ENCODE measurements at places on chromosomes 3 and 15.

DNA sequence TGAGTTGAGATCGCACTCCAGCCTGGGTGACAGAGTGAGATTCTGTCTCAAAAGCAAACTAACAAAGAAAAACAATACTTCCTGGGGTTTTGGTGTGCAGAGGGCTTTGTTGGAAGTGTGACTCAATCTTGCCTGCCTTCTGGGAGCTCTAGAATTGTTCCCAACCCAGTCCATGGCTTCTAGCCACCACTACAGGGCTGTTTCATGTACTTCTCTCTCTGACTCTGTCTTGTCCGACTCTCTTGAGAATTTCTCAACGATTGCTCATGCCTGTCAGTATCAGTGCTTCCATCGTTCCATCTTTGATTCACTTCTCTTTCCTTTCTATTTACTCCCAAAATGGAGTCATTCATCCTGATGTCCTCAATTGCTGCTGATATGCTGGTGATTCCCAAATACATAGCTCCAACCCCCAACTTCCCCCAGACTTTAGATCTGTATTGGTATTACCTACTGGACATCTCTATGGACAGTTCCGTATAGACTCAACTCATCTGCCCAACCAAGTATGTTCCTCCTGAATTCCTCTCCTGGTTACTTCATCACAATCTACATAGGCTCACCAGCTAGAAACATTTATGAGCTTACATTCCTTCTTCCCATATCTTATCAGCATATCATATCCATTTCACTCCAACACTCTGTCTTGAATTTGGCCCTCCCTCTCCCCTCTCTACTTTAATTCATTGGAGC is 1.8 kb upstream of the AP2M1 start:
- no peak for DNase-seq

GRCh38 chr3:31077826-31078225 is 183.4 kb upstream of the GADL1 start:
- no peak for DNase-seq

- DNase-seq = peak; percentile 88
Observed at GRCh38 chr15:69668963-69669362, 216.3 kb downstream of the RPLP1 start.

GRCh38 chr15:78304216-78305066 is 5.0 kb upstream of the SKIC8 start:
- DNase-seq = no peak

- no peak for DNase-seq
Observed at GRCh38 chr3:158617982-158618875, 26.1 kb upstream of the GFM1 start.

GRCh38 chr3:70740872-70741271 is 428.4 kb upstream of the MDFIC2 start:
- no peak for DNase-seq

GRCh38 chr15:89168316-89168833 is 53.0 kb downstream of the RLBP1 start:
- no peak for DNase-seq

DNA sequence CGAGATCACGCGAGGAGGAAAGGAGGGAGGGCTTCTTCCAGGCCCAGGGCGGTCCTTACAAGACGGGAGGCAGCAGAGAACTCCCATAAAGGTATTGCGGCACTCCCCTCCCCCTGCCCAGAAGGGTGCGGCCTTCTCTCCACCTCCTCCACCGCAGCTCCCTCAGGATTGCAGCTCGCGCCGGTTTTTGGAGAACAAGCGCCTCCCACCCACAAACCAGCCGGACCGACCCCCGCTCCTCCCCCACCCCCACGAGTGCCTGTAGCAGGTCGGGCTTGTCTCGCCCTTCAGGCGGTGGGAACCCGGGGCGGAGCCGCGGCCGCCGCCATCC is 1.1 kb upstream of the SETD5 start:
- no peak for DNase-seq

GRCh38 chr3:30333143-30333542 is 273.3 kb upstream of the TGFBR2 start:
- DNase-seq = no peak

DNA sequence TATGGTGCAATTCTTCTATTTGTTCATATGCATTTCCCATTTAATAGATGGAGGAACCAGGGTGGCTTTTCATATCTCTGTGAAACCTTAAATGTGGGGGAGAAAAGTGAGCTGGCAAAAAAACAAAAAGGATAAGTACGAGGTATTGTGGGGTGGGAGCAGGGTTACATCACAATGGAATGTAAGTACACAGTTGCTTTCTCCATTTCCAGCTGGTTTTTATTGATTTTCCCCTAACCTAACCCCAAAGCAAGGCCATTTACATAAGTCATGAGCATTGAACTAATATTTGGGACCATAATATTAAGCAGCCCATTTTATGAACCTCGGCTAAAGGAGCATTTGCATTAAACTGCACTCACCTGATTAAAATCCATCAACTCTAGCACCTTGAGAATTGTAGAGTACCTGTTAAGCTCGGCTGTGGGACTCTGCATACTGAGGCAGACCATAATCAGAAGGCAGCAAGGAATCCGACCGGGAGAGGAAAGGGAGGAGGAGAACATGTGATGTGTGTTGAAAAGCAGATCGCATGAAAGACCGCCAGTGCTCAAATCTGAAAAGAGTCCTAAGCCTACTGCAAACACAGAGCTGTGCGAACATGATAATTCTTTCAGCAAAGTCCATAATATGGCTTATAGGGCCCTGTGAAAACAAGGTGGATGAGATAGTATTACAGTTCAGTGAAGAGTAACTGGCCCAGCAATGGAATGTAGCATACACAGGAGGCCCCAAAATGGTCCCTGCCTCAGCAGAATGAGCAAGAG is 513.4 kb downstream of the FHIT start:
- no peak for DNase-seq

- DNase-seq = no peak
Observed at GRCh38 chr3:139564294-139564861, 24.8 kb upstream of the RBP1 start.

- DNase-seq = no peak
Observed at GRCh38 chr15:70777170-70777926, 14.0 kb upstream of the UACA start.

GRCh38 chr3:33798113-33798417 is 365 bp upstream of the PDCD6IP start:
- no peak for DNase-seq

DNA sequence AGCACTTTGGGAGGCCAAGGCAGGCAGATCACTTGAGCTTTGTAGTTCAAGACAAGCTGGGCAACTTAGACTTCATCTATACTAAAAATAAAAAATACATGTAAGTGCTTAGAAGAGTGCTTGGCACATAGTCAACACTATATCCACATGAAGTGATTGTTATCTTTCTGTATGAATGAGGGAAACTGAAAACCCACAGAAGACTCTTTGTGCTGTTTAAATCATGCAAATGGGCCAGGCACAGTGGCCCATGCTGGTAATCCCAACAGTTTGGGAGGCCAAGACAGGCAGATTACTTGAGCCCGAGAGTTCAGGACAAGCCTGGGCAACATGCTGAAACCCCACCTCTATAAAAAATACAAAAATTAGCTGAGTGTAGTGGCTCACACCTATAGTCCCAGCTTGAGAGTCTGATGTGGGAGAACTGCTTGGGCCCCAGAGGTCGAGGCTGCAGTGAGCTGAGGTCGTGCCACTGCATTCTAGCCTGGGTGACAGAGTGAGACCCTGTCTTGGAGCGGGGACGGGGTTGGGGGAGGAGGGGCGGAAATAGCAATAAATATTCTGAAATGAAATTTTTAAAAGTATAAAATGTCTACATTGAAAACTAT is 129.7 kb downstream of the NR2E3 start:
- DNase-seq = no peak

GRCh38 chr3:191254098-191254873 is 55.2 kb downstream of the OSTN start:
- DNase-seq = no peak

DNA sequence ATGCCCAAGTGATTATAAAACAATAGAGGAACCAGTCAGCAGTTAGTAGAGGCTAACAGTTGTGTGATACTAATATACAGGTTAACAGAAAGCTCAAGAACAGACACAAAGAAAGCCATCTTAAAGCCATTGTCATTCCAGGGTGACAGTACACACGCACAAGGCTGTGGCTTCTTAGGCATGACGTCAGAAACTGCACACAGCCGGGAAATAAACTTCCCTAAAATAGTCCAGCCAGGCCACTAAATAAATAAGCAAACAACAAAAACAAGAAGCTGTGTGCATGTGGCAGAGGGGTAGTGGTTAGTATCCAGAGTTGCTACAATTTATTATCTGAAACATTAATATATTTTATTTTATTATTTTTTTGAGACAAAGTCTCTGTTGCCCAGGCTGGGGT is 49.8 kb downstream of the PPCDC start:
- DNase-seq = no peak

DNA sequence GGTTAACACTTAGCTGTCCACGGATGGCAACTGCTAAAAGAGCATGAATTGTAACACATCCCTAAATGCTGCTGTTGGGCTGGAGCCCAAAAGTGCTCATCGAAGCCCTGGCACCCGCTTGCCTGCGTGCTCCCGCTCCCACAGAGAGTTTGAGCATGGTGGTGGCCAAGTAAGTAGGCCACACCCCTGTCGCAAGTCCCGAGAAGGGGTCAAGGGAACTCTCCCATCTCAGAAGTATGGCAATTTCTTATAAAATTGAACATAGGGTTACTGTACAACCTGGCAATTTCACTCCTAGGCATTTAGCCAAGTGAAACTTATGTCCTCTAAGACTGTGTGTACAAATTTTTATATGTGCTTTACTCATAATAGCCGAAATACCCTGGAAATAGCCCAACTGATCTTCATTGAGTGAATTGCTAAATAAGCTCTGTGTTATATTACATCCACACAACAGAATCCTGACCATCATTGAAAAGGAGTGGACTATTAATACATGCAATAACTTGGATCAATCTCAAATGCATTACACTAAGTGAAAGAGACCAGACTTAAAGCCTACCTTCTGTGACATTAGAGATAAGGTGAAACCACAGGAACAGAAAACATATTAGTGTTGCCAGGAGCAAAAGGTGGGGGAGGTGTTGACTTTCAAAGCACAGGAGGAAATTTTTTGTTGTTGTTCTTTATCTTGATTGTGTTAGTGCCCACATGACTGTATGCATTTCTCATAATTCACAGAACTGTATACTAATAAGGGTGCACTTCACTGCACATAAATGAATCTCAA is 1.5 kb upstream of the GCSAM start:
- no peak for DNase-seq

DNA sequence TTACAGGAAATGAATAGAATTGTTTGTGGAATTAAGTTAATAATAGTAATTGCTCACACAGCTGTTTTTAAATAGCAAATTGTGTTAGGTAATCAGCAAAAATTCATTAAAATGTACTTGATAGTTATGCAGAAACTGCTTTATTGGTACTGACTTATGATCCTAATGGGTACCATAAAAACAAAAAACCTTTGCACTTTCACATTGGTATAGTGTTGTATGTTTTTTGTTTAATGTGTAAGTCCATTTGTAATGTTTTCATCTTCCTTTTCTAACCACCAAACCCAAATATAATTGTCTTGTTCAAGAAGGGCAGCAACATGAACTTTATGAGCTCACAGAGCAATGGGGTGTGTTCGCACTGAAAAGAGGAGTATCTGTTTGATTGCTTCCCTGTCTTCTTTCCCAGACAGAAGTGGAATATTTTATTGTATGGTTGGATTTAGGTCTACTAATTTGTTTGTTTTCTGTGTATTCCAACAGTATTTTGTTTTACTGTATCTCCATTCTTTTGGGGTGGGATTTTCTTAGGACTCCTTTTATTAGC is 135.8 kb downstream of the TCF12 start:
- no peak for DNase-seq

- peak; percentile 23 for DNase-seq
Observed at GRCh38 chr3:13072600-13073325, 466 bp downstream of the IQSEC1 start.
